ENCODE measurements at places on chromosomes 12 and 14.

- no peak for DNase-seq
These were observed 545 bp downstream of the LIMA1 start for GRCh38 chr12:50282721-50283228.

GRCh38 chr12:84161296-84161695 is 751.3 kb downstream of the SLC6A15 start:
- no peak for DNase-seq

DNA sequence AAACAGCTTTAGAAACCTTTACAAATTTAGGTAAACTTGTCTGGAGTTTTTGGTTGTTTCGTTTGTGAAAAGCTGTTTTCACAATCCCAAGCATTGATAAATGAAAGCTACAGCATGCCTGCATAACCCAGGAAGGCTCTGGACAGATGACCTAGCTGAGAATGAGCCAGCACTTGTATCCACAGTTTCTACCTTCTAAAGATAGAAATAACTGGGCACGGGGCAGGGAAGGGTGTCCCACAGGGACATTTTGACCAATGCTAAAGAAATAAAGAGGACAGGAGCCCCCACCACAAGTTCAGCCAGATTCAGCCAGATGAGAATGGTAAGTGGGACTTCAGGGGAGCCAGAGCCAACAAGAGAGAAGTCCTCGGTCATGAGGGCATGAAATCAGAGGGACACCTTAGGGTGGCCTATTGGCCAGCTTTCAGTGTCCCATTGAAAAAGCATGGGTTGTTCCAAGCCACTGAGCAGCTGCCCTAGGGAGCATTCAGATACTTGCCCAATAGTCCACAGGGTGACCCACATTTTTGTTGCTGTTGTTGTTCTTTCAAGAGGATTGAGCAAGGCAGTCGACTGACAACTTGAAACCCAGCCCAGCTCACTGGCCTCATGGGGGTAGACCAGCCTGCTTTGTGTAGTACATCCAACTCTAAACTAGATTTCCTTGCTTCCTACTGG is 140.3 kb upstream of the NUDT4 start:
- no peak for DNase-seq

- DNase-seq = no peak
These were observed 11.5 kb upstream of the PRKAG1 start for GRCh38 chr12:49030119-49030518.

- no peak for DNase-seq
These were observed 8.2 kb downstream of the GPRC5D start for GRCh38 chr12:12943586-12944260.

Data from keratinocyte (primary cell).